ENCODE measurements at places on chromosomes 12 and 14. TPM values are rescaled to one million over a fixed set of nuclear protein-coding genes. Genes with fewer than 3 reads are reported as not detected.

Gene CLEC4E
- 0.05 TPM for total RNA-seq

DNA sequence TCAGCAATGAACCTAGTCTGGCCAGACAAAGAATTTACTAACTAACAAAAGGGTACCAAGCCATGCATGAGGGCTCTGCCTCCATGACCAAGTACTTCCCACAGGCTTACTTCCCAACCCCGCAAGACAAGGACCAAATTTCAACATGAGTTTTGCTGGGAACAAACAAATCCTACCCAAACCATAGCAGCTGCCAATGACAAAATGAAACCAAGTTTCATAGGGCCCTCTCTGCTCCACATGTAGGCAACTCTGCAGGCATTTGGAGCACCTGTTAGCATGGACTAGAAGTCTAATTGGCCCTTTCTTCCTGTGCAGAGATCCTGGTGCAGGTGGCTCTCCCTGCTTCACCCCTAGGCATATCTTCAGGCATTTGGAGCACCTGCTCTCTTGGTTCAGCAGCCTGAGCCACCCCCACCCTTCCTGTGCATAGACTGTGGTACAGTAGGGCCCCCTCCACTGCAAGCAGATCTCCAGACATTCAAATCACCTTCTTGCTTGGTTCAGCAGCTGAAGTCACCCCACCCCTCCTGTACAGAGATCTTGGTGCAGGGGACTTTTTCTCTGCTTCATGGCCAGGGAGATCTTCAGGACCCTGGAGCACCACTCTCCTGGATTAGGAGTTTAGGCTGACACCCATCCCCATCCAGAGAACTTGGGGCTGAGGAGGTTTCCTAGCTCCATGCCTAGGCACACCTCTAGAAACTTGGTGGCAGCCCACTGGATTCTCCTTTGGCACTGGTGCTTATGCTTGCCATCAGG is 308.7 kb downstream of the RPAP3 start:
- DNase-seq: no peak

DNA sequence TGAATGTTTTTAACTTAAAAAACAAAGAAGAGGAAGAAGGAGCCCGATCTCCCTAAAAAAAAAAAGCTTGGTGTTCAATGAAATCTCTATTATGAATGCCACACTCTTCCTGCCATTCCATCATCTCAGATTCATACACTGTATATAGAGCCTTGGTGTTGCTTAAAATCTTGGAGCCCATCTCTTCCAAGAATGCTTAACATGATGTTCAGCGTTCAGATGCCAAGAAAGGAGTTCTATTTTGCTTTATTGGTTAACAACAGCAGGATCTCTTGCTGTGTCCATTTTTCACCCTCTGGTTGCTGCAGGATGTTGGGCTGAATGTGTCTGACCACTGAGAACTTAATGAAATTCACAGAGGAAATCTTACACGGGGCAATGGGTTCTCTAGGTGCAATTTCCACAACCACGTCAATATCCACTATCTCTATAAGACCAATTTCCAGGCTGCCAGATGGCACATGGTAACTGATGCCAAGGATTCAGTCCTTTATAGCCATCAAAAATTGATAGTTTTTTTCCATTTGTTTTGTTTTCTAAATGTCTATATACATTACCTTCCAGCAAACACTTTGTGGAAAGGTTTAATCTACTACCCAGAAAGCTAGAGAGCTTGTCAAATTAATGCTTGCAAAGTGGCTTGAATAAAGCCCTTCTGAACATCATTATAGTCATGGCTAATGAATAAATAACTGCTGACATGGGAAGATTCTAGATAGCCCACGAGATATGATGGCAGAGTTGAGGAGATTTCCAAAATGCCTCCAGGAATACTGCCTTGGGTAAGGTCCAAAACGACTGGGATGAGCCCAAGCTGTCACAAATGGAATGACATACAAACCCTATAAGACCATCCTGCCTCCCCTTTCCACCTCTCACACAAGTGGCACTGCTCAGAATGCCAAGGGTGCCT is 26.5 kb downstream of the RERG start:
- no peak for DNase-seq

DNA sequence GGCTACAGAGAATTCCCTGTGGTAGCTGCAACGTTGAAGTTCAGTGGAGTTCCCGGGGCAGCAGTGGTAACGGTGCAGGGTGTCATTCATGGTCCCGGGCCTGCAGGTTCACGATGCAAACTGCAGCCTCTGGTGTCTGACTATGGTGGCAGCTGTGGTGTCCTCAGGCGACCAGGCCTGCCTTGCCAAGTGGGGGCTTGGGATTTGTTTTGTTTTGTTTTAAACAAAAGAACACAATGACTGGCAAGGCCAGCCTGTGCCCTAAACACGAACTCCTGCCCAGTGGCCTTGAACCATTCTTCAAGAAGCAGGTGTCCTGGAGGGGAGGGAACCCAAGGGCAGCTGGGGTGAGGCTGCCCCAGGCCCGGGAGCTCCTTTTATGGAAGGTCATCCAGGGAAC is 48.5 kb downstream of the LRRC74A start:
- no peak for DNase-seq

DNA sequence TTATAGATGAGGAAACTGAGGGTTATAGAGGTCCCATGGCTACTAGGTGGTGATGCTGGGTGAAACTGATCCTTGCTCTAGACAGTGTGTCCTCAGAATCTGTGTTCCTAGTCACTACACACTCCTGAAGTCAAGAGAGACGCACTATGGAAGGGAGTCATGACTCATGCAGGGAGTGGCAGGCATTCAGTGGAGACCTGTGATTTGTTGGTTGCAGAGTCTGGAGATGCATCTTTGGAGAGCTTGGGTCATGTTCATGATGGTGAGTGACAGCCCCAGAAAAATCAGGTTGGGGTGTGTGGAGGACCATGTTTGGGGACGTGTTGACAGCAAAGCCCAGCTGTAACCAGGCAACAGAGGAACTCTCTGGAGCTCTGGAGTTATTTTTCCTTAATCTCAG is 38.0 kb upstream of the FBXO21 start:
- DNase-seq: no peak

DNA sequence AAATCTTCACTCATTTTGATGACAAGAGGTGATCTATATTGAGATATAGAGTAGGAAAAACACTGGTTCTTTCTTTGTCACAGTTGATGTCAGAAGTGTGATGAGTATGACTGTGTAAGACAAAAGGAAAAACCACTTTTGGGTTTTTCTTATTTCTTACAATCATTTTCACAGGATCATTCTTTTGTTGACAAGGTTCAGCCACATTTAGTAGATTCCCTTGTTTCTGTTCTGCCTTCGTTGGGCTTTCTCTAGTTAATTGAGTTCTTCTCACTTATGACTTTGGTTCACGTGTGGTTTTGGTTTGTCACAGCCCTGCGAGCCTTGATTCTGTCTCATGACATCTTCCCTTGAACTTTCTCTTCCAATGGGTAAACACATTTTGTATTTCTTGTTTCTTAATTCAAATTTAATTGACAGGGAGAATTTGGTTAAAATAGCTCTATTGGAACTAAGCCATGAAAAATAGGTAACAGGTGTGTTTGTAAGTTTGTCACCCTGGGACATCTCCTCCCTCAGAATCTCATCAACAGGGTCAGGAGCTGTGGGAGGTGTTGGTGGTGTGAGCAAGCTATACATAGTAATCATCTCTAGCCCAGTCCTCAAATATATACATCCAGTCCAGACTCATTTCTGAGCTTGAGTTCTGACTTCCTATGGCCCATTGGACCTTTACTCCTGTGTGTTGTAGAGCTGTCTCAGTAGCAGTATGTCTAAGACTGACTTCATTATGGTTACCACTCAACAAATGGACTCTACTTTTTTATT is 255.3 kb downstream of the BMP4 start:
- no peak for DNase-seq

Gene HHIPL1
- 1.0 TPM for total RNA-seq

Gene WIF1
- not detected for total RNA-seq

DNA sequence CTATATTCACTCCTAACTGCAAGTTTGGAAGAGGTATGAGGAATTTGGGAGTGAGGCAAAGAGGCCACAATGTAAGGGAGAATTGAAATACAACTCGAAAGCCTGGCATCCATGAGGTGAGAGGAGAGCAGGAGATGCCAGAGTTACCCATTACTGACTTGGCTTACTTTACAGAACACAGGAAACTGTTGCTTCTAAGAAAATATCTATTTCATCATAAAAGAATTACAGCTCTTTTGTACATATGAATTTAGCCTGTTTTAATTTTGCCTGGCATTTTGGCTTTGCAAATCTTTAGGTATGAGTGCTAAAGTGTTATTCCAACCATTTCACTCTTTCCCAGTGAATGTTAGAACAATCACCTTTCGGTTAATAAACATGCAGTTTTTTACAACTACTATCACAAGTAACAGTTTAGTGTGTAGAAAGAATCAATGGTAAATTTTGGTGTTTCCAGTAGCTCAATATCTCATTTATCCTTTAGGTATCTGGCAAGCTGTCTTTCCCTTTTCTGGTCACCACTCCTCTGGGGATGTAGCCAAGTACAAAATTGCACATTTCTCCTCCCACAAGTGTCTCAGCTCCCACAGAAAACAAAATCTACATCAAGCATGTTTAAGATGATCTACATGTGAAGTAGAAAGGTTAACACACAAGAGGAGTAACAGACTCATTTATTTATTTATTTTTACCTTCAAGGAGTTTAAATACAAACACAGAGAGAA is 196.6 kb upstream of the DCN start:
- no peak for DNase-seq

GRCh38 chr12:48183876-48184548 is 568 bp downstream of the CCDC184 start:
- DNase-seq: no peak

Gene CACNA2D4
- 1.5 TPM for total RNA-seq

Data from liver (tissue), 10 donors.